Activated CD4-positive, alpha-beta T cell treated with anti-CD3 and anti-CD28 coated beads for 4 hours (primary cell): ENCODE measurements at places on chromosomes 16 and 17.

DNA sequence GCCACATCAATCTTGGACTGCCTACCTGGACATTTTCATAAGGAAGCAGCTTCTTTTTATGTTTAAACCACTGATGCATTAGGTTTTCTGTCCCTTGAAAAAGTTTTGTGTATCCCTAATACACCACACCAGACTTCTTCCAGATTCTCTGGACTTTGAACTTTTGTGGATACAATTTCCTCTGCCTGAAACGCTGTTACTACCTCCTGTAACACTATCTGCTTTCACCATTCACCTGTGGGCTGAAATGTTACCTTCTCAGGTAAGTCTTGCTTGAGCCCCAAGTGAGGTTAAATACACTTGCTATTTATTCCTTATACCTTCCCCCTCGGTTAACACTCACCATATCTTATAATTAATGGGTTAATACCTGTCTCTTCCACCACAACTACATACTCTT lies 2.7 kb downstream of the ZZEF1 start:
- no peak for DNase-seq

- no peak for DNase-seq
Measured at GRCh38 chr16:4461250-4462085, 13.0 kb downstream of the NMRAL1 start.

- DNase-seq: no peak
Measured at GRCh38 chr17:47993964-47994363, 23.1 kb downstream of the CDK5RAP3 start.

GRCh38 chr16:5932906-5933305 lies 835.3 kb upstream of the EEF2KMT start:
- DNase-seq: no peak

- DNase-seq: no peak
Measured at GRCh38 chr17:51699303-51699702, 439.0 kb downstream of the UTP18 start.

- DNase-seq: no peak
Measured at GRCh38 chr17:10162096-10162495, 36.3 kb downstream of the GAS7 start.

- no peak for DNase-seq
Measured at GRCh38 chr16:28538733-28539596, at the start of gene NUPR1. TSS of gene NUPR1 (minus strand) at chr16:28538974. CDS start at chr16:28538907, 67 bp downstream.

GRCh38 chr16:85286066-85286831 lies 174.0 kb upstream of the CIBAR2 start:
- DNase-seq: no peak

DNA sequence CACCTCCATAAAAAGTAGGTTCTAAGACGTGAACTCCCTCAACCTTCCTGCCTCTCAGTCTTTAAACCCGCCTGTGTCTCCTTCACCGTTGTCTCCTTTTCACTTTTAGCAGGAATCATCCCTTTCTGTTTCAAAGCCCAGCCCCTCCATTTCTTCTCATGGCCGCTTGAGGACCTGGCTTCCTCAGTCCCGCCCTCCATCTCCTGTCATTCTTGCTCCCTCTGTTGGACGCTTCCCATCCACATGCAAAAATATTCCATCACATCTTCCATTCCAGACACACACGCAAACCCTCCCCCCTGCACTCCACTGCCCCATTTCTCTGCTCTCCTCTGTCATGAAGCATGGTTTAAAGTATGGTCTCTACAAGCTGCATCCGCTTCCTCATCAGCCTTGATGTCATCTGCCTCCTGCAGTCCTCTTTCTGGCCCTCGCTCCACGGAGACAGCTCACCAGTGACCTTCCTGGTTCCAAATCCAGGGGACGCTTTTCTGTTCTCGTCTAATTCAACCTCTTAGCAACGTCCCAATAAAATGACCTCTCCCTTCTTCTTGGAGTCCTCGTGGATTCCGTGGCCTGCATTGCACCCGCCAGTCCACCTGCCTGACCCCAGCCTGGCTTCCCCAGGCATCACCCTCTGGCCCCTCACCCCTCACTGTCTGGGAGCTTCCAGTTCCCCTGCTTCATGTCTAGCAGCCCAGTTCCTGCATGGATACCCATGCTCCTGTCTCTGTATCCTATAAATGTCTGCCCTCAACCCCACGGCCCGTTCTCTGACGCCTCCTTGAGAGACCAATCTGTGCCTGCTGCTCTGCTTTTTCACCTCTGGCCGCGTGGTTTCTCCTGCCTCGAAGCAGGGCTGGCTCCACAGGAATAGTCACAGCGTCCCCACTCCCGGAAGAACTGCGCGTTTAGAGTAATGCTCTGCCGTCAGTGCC lies 26.2 kb downstream of the ANKRD40 start:
- no peak for DNase-seq

DNA sequence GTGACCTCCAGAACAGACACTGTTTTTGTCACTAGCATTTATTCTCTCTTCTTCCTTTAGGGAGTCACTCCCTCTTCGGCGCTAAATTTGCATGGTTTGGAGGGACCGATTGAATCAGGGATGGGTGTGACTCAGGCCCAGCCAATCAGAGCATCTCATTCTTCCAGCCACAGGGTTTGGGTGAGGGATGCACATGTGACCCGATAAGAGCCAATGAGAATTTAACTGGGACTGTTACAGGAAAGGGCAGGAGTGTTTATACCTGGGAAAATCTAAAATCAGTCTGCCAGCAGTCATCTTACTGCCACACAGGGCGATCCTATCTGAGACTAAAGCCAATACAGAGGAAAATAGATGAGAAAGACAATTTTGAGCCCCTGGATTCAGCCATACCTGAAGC lies 351.2 kb upstream of the ERCC4 start:
- no peak for DNase-seq

DNA sequence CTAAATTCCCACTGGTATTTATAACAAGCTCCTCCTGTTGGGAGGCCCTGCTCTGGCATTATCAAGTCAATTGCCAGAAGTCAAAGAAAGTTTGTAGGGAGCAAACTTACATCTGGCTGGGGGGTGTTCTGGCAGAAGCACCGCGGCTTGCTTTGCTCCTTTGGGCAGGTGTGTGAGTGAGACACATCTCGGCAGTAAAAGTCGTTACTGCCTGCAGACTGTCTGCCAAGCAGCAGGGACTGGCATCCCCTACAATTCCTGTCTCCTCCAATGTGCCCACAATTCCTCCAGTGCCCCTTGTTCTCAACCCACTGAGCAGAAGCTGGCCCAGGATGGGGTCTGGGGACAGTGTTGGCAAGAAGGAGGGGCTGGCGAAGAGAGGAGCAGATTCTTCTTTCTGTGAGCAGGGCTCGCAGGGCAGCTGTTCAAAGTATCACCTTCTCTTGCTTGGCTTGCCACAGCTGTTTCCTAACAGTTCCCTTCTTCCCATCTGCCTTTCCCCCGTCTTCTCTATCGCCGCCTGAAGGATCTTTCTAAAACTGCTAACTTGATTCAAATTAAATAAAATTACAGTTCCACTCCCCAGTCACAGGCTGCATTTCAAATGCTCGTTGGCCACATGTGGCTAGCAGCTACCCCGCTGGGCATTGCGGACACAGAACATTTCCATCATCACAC lies 30.2 kb downstream of the SPACA3 start:
- no peak for DNase-seq

- no peak for DNase-seq
Measured at GRCh38 chr17:61152898-61153297, 246.7 kb upstream of the TBX2 start.

- DNase-seq: no peak
Measured at GRCh38 chr16:20884240-20884556, 16.0 kb downstream of the DCUN1D3 start.

DNA sequence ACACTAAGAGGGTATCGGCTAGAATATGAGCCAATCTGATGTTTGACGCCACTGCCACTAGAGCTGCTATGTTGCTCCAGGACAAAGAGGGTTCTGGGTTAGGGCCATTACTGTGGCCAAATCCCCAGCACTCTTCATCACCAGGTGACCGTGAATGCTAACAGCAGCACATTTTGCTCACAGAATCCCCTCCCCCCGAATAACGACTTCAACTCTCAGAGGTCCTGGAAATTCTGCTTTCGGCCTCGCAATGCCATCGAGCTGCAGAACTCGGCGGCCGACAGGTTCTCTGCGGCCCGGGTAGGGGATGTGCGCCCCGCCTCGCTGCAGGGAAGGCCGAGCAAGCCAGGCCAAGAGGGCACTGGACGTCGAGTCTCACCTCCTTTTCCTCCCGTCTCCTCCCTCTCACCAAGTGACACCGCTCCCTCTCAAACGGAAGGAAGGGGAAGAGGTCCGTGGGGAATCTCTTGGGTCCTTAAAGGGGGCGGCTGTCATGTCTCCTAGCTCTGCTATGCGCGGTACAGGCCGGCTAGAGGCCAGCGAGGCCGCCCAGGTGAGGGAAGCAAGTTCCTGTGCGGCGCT lies 31.9 kb downstream of the CDK5R1 start:
- no peak for DNase-seq

GRCh38 chr17:51153210-51154072 lies at the start of gene NME1:
TSS of gene NME1 (plus strand) at chr17:51153559. CDS start at chr17:51155655, 2,096 bp downstream.
- peak; percentile 96 for DNase-seq

- DNase-seq: no peak
Measured at GRCh38 chr16:53152329-53152728, 97.5 kb downstream of the CHD9 start.

- DNase-seq: no peak
Measured at GRCh38 chr17:79939755-79940458, 95.8 kb downstream of the TBC1D16 start.

GRCh38 chr17:35088356-35088880 lies 24.9 kb upstream of the RFFL start:
- DNase-seq: no peak

- DNase-seq: no peak
Measured at GRCh38 chr17:60712675-60713074, 35.0 kb downstream of the BCAS3 start.

GRCh38 chr17:30821871-30822723 lies 2.4 kb downstream of the CRLF3 start:
- DNase-seq: no peak

DNA sequence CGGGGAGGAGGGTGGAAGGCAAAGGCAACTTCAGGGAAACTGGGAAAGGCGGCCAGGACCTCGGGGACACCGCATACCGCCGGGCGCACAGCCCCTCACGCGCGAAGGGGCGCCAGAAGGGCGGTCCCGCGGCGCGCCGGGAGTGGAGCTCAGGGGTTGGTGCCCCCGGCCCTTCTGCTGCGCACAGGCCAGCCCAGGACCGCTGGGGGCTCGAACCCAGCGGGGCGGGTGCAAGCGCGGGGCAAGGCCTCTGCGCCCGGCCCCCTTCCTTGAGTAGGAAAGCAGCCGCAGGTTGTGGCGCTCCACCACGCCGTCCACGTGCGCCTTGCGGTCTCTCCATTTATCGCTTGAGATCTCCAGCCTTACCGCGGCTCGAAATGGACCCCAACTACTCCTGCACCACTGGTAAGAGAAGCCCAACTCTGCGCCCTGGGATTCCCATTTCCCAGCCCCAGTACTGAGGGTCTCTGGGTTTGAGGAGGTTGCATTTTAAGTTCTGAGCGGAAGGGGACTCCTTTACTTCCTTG lies 3.0 kb upstream of the MT1A start:
- no peak for DNase-seq

DNA sequence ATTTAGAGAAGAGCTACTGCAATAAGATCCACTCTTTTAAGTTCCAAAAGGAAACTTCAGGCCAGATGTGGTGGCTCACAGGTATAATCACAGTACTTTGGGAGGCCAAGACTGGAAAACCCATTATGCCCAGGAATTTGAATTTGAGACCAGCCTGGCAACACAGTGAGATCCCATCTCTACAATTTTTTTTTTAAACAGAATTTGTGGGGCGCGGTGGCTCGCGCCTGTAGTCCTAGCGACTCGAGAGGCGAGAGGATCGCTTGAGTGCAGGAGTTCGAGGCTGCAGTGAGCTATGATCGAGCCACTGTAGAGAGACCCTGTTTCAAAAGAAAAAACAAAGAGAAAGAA lies 793 bp downstream of the COG7 start:
- DNase-seq: no peak

GRCh38 chr16:49470513-49470991 lies 96.9 kb downstream of the C16orf78 start:
- DNase-seq: no peak

DNA sequence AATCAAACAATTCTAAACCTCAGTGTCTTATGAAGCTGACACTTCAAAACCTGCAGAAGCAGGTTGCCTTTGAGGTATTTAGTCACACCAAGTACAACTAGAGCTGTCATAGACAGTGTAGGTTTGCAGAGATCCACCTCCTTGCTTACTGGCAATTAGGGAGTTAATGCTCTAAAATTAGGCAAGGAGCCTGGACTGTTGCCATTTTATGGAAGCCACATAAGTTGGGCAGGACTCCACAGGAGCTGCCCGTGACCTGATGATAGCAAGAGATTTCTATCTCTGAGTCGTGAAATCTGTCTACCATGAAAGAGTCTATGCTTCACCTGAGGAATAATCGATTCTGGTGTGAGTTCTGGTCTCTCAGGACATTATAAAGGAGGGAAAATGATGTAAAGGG lies 8.9 kb downstream of the EME1 start:
- DNase-seq: no peak

GRCh38 chr17:36850790-36851189 lies 86.5 kb upstream of the LHX1 start:
- DNase-seq: no peak

GRCh38 chr17:37570527-37571093 lies 38.6 kb downstream of the SYNRG start:
- no peak for DNase-seq

DNA sequence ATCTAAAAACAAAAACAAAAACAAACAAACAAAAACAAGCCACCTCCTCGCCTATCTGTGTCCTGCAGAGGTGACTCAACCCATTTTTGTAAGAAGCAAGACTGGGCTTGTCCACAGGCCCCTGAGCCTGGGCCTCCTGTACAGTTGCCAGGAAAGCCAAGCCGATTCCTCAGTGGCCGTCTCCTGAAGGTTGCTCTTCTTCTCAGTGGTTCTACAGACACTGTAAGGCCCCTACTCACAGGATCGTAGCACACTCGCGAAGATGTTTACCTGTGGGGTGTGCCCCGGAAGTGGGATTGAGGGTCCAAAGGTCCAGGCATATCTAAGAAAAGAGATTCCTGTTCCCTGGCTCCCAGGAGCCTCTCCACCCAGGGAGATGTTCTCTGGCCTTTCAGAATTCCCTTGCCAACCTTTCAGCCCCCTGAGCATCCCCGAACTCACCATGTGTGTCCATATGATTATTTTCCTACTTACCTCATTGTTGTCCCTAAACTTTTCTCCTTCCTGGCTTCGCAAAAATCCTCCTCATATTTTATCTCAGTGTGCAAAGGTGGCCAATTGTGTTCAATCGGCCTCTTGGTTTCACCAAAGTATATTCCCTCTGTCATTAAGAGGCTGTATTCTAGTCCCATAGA lies 7.5 kb upstream of the CES3 start:
- no peak for DNase-seq

DNA sequence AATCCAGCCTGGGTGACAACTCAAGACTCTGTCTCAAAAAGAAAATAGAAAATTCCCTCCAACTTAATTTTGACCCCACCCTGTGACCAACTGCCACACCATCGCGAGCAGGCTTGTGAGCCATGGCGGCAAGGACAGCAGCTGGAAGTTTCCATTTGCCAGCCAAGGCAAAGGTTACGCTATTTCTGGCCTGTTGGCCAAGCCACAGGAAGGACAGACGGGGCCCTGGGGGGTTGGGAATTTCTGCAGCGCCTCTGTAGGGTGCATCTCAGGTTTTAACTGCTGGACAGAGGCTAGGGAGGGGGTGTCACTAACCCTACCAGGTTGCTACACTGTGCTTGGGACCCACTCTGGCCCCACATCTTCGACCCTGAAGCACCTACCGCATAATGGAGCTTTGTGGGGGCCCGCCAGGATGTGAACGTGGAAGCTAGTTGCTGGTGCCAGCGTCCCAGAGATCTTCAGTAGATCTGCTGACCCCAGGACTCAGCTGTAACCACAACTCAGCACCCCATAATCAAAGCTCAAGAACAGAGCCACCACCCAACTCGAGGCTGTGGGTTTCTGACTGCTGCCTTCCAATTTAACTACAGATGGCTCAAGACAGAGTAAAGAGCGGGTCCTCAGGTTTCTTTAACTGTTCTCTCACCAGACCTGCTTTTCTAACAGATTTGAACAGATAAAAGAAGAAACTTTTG lies 10.9 kb downstream of the KIFC3 start:
- DNase-seq: no peak
